Omental fat pad (tissue), 4 donors: ENCODE measurements at places on chromosomes 13 and 19.
A peak's percentile ranks its signal among the peaks of the same experiment; 100 is the strongest.

GRCh38 chr19:15449620-15450527 is at the start of gene WIZ:
TSS of gene WIZ (minus strand) at chr19:15449956. CDS start at chr19:15448307, 1,649 bp downstream.
- peak; percentile 61 for DNase-seq

DNA sequence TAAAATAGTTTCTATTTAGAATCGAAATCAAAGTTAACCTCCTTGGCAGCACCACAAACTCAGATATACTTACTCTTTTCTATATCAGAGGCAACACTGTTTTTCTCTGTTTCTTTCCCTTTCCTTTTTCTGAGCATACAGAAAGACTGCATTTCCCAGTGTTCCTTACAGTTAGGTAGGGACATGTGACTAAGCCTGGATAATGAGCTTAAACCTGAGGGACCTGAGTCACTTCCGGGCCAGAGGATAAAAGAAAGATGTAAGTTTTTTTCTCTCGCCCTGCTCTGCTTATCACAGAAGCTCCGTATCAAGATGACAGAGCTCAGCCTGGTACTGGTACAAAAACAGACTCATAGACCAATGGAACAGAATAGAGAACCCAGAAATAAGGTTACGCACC is 531.9 kb downstream of the KLF12 start:
- DNase-seq, result no peak

DNA sequence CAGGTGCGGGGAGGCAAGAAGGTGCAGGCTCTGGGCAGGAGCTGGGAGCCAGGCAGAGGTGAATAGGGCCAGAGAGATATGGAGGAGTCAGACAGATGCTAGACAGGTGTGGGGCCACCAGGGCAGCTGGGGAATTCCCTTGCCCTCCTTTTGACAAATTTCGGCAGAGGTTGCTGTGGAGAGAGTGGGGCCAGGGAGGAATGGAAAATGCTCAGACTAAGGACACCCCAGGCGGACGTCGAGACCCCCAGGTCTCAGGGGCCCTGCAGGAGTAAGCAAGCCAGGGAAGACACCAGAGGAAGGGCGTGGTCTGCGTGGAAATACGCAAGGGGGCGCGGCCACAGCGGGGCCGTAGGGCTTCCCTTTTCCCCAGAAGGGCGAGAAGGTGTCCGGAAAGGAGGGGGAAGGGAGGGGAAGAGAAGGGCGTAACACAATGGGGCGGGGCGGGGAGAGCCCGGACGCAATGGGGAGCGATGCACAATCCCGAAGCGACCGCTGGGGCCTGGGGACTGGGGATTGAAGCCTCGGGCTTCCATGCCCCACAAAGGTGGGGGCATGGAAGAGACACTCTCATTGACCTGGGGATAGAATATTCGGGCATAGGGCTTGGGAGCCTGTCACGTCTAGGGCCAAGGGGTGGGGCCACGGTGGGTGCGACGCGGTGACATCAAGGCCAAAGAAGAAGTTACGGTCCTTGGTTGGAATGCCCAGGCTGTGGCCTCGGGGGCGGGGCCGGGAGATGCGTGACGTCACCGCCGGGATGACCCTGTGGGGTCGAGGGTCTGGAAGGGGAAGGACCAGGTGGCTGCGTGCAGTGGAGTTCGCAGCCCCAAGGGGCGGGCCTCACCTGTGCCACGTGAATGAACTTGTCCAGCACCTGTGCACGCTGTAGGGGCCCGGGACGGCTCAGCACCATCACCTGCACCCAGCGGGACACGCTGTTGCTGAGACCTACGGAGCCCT is 8.2 kb downstream of the RASGRP4 start:
- no peak for DNase-seq

- DNase-seq, result no peak
Observed at GRCh38 chr13:99395436-99395835, 88.2 kb upstream of the GPR183 start.

DNA sequence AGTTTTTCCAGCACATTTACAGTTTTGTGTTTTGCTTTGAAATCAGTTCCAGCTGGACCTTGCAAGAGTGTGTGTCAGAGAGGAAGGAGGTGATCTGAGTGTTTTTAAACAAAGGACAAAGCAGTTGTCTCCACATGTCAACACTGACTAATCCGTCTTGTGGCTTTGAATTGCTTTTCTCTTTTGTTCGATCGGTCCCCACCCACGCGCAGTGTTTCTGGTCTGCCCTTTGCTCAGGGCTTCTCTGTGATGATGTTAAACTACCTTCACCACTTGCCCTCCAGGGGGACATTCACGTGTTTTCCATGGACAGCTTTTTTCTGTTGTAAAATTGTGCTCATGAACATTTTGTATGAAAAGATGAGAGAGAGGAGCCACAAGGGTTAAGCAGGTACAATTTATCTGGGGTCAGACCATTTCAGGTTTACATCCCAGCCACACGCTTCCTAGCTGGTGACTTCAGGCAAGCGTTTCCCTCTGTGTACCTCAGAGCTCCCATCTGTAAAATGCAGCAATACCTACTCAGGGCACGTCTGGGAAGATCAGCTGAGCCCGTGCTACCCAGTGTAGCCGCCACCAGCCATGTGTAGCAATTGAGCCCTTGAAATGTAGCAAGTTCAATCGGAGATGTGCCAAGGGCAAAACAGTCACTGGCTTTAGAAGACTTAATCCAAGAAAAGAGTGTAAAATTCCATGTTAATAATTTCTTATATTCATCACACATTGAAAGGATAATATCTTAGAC is 13.5 kb upstream of the PLA2G4C start:
- no peak for DNase-seq

DNA sequence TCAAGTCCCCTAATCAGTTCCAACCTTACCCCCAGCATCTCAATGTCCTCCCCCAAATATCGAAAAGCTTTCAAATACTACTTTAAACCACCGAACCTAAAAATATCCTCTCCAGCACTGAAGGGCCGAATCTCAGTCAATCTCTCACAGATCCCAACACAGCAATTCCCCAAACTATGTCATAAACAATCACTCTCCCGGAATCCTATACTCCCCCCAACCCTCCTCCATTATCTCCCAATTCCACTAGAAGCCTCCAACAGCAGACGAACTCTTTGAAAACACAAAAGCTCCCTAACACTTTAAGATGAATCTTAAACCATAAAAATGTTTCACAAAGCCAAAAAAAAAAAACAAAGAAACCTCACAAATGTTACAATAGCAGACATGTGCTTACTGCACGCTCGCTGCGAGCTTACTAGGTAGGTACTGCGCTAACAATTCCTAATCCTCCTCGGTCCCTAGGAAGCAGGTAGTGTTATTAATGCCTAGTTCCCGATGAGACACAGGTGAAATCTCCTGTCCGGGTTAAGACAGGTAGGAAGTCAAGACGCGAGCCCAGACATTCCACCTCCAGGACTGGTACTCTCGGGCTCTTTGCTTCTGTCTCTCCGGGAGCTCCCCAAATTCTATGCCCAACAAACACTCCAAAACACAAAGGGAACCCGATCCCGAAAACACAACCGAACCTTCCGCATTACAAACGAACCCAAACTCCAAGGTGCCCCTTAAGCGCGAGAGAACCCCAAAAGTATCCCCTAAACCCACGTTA is 14.2 kb downstream of the FBXO46 start:
- no peak for DNase-seq

DNA sequence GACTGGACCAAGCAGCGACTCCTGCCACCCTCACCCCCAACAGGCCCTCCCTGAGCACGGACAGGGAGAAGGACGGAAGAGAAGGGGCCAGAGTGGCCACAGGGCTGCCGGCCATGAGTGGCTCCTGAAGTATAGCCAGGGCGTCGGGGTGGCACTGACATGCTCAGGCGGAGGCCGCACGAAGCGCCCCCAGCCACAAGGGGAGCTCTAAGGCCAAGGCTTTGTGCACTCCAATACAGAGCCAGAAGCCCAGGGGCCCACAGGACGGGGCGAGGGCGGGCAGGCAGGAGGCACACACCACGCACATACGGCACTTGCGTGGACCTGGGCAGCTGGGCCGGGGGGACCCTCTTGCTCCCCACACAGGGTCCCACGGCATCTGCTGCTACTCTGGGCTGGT is 52.0 kb downstream of the KLF2 start:
- no peak for DNase-seq

DNA sequence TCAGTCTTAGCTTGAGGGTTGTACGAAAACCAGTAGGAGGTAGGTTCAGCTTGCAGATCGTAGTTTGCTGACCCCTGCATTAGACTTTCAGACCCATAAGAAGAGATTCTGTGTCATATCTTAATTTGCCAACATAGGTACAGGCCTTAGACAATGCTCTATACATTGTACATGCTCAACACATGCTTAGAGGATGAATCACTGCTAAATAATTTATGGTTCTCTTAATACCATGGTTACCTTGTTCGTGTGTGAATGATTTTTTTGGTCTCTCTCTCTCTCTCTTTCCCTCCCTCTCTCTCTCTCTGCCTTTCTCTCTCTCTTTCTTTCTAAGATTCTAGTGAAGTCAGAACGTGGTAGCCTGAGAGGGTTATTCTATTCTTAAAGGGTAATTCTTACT is 112.2 kb downstream of the FGF14 start:
- DNase-seq, result no peak

DNA sequence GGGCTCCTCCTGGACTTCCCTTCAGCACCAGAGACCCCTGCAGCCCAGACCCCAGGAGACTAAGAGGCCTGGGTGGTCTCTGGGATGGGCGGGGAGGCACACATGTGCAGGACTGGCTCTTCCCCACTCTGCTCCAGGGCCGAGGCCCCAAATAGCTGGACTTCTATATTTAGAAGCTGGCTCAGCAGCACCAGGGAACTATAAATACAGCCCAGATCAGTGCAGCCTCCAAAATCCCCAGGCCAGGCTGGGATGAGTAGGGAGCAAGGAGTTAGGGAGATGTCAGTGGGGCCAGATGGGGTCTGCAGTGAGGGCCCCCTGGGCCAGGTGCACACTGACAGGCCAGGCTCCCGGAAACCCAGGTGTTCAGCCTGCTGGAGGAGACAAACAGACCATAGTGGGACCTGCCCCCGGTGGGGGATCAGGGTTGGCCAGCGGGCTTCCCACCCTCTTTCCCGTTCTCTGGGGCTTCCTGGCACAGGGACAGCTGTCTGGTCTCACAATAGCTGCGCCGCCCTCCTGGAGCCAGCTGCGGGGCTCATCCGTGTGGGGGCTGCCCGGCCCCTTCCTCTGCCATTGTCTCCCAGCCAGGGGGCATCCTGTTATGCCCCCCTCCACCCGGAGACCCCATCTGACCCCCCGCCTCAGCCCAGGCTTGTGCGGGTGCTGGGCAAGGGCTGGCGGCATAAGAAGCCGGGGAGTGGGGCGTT is 5.5 kb upstream of the ADGRE5 start:
- DNase-seq, result no peak

- DNase-seq, result no peak
Observed at GRCh38 chr13:21478881-21479808, 20.0 kb upstream of the ZDHHC20 start.

- DNase-seq, result no peak
Observed at GRCh38 chr13:105509981-105510762, 1025.3 kb downstream of the EFNB2 start.

GRCh38 chr19:46732966-46733689 is 12.7 kb upstream of the FKRP start:
- DNase-seq, result no peak

- no peak for DNase-seq
Observed at GRCh38 chr13:80312967-80313366, 28.0 kb downstream of the SPRY2 start.

- no peak for DNase-seq
Observed at GRCh38 chr19:1287354-1288225, 1.9 kb downstream of the EFNA2 start.

DNA sequence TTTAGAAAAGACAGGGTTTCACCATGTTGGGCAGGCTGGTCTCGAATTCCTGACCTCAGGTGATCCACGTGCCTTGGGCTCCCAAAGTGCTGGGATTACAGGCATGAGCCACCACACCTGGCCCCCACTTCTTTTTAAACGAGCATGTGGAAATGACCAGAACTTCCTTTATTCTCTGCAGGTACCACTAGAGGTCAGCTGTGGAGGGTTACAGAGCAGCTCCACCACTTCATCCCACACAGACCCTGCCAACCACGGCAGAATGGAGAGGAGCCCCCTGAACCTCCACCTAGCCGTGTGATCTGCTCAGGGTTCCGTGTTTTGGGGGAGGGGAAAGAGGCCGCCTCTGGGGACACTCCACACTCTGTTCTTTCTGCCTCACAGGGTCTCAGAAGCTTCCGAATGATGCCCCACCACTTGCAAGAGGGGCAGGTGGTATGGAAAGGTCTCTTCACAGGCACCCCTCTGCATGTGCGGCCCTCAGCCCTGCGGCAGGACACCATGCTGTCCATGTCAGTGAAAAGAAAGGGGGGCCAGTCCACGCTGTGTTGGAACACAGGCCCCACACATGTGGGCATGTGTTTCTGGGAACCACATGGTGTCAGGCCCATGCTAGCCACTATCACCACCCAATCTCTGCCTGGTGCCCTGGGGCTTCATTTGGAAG is 465.0 kb downstream of the TSHZ3 start:
- no peak for DNase-seq

DNA sequence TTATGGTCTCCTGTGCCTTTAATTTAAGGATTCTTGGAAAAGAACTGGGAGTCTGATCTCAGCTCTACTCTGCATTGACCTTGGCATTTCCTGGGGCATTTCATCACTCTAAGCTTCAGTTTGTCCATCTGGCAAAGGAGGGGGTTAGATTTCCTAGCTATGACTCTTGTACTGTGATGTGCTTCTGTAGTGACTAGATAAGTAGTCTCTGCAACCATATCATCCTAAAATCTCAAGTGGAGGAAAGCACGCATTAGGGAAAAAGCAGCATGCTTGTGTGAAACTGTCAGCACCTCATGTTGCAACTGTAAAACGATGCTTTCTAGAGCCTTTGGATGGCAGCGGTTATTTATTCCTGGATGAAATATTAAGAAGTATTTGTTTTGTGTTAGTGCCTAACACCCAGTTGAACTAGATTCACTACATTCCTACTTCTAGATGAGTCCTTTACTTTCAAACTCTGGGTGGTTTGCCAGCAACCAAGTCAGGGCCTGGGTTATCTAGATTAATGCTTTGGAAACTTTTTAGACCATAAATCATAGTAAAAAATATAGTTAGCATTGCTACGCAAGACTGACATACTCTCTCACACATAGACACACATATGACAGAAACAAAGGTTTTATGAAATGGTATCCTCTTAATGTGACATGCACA is 6.8 kb downstream of the WDFY2 start:
- DNase-seq, result no peak

DNA sequence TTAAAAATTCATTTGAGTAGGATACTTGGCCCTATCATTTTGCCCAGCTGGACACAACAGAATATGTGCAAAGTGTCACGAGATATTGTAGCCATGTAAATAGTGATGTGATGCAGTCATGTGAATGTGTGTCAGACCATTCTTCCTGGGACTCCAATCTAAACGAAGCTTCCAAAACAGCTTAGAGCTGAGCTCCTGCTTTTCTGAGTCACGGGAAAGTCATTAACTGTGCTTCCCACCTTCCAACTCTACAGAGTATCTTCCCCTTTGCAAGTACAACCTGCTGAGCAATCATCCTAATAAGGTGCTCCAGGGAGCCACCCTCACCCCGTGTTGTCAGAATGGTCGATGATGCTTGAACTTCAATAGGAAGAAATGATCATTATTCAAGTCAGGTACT is 294.7 kb downstream of the MYO16 start:
- DNase-seq, result no peak
